NCI-H226 (cell line): ENCODE measurements at places on chromosomes 3 and 15.

DNA sequence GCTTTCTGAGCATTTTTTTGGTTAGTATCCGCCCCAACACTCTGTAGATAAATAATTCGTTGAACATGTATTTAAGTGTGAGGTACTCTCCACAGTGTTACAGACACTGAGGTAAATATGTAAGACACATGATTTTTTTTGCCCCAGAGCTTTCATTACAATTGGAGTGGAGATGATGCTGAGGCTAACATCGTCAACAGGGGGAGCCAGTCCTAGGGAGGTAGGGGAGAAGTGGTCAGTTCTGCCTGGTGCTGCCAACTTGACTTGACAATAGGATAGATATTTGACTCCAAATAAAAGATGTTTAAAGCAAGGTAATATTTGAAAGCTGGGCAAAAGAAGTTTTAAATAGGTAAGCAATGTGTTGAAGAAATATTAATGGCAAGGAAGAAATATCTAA, 295.7 kb downstream of the UNC13C start:
- DNase-seq, result no peak

GRCh38 chr3:187136936-187137335, 2.4 kb downstream of the RPL39L start:
- peak; percentile 70 for DNase-seq

DNA sequence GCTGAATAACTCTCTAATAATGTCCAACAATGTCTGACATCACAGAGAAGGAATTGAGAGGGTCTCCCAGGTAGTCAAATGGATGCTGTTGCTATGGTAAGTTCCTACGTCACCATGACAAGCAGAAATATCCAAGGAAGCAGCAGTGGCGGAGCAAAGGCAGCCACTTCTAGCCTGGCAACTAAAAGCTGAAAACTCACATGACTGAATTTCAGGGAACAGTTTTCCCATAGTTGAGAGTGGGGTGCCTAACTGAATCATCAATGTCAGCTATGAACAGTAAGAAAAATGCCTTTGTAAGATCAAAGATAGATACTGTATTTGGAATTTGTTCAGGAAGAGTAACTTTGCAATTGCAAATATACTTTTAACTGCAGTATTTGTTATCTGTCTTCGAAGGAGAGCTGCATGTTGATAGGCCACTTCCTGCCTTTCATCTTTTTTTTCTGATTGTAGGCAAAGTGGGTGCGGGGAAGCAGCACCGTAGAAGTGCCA, 161.7 kb downstream of the BBX start:
- DNase-seq, result no peak

DNA sequence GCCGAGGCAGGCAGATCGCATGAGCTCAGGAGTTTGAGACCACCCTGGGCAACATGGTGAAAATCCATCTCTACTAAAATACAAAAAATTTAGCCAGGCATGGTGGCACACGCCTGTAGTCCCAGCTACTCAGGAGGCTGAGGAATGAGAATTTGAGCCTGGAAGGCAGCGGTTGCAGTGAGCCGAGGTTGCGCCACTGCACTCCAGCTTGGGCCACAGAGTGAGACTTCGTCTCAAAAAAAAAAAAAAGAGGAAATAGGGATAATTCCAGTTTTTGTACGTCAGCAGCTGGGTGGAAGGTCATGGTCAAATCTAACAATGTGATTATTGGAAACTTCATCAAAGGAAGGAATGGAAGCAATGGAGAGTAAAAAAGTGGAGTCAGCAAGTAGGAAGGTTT, 3.1 kb downstream of the CMC1 start:
- DNase-seq, result no peak

- no peak for DNase-seq
These were observed 124.1 kb downstream of the FILIP1L start for GRCh38 chr3:99990179-99990578.

GRCh38 chr3:176574786-176575185, 622.5 kb downstream of the TBL1XR1 start:
- peak; percentile 20 for DNase-seq

- no peak for DNase-seq
These were observed 35.0 kb downstream of the UBE2E2 start for GRCh38 chr3:23238156-23238555.

DNA sequence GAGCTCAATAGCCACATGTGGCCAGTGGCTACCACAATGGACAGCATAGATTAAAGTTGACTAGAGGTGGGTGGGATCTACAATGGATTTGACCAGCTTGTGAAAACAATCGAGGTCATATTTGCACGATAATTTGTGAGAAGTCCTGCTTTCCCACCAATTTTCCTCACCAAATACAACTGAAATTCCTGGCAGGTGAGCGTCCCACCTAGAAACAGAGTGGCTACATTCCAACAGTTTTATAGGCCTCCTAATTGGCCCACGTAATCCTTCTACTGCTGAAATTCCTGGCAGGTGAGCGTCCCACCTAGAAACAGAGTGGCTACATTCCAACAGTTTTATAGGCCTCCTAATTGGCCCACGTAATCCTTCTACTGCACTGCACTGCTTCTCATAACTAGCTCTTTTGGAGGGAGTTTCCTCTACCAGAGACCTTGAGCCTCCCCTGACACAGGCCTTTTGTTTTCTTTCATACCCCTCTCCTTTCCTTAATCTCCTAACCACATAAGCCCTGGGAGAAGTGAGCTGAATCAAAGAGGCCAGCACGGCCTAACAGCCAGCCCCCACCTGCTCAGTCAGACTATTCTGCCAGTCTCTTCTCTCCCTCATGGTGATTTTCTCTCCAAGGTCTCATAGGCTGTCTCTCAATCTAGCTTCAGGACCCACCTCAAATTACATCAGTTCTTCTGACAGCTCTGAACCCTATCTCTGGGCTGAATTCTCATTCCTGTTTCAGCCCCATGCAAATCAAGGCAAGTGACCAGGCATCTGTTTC, 80.2 kb downstream of the BFSP2 start:
- DNase-seq, result peak; percentile 40

GRCh38 chr3:16767006-16767405, 117.7 kb upstream of the PLCL2 start:
- no peak for DNase-seq

DNA sequence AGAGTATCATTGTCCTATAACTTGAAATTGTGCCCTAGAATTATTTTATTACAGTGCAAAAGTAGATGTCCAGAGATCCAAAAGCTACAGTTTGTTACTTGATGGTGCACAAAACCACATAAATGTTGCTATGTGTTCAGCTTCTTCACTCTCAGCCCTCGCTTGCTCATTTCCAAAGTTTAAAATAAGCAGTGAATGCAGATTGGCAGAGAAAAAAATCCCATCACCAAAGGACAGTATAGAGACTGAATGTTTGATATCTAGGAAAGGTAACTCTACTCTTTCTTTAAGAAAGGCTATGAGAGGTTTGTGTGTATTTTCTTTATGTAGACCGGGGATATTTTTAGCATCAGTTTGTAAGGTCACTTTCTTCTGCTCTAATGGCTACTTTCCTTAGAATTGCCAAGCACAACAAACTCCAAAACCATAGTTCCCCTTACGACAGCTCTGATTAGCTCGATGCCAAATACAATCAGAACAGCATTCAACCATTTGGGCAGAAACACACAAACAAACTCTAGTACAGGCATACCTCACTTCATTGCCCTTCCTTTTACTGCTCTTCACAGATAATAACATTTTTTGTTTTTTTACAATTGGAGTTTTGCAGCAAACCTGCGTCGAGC, 164.1 kb upstream of the CCDC54 start:
- no peak for DNase-seq

GRCh38 chr3:21620511-21621155, 130.4 kb downstream of the ZNF385D start:
- DNase-seq, result peak; percentile 45

GRCh38 chr3:62710751-62711150, 164.5 kb downstream of the CADPS start:
- DNase-seq, result no peak
